ENCODE measurements at places on chromosomes 6 and 20. TPM values are rescaled to one million over a fixed set of nuclear protein-coding genes. Genes with fewer than 3 reads are reported as not detected.

GRCh38 chr6:137033828-137034227 lies 10.9 kb downstream of the IL20RA start:
- H3K4me3 ChIP-seq = no peak overlapping the region
- DNase-seq = peak; percentile 56
- H3K4me1 ChIP-seq = peaks cover 17% of the 10 kb centered on the region
- H3K27ac ChIP-seq = no peak overlapping the region
- no peaks in the 10 kb centered on the region for H3K36me3 ChIP-seq

GRCh38 chr6:38364127-38364526 lies 275.6 kb downstream of the BTBD9 start:
- no peak overlapping the region for H3K27ac ChIP-seq
- no peak for DNase-seq
- H3K36me3 ChIP-seq = no peaks in the 10 kb centered on the region
- H3K27me3 ChIP-seq = no peaks in the 10 kb centered on the region
- no peaks in the 10 kb centered on the region for H3K4me1 ChIP-seq

DNA sequence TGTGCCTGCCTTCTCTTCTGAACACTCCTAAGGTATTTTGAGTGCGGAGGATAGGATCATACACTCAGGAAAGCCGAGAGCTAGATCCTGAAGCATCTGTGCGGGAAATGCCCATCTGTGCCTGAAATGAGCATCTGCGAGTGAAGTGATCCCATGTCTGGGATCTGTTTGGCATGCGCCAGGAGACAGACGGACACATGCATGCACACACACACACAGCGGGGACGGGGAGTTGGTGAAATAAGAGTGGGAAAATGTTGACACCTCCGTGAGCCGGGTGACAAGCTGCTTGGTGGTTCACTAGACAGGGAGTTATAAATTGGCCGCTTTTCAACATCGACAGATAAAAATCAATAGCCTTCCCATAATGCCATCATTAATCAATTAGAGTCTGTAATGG lies 13.8 kb downstream of the SYNJ2 start:
- peaks cover 4% of the 10 kb centered on the region for H3K36me3 ChIP-seq
- peaks cover 22% of the 10 kb centered on the region for H3K4me1 ChIP-seq
- no peak for DNase-seq
- H3K27me3 ChIP-seq = no peaks in the 10 kb centered on the region
- no peak overlapping the region for H3K4me3 ChIP-seq

- no peaks in the 10 kb centered on the region for H3K36me3 ChIP-seq
- no peaks in the 10 kb centered on the region for H3K4me1 ChIP-seq
- H3K27ac ChIP-seq = no peak overlapping the region
- no peaks in the 10 kb centered on the region for H3K27me3 ChIP-seq
These were observed 306.2 kb upstream of the ZFP64 start for GRCh38 chr20:52497731-52498130.

GRCh38 chr6:20211037-20211940 lies 980 bp downstream of the MBOAT1 start:
- H3K4me3 ChIP-seq = peak overlapping the region; percentile 78
- H3K4me1 ChIP-seq = peaks cover 16% of the 10 kb centered on the region
- no peak for DNase-seq
- H3K27me3 ChIP-seq = no peaks in the 10 kb centered on the region
- H3K36me3 ChIP-seq = no peaks in the 10 kb centered on the region

GRCh38 chr6:5338177-5338960 lies 77.1 kb downstream of the FARS2 start:
- no peak overlapping the region for H3K4me3 ChIP-seq
- H3K27me3 ChIP-seq = no peaks in the 10 kb centered on the region
- no peak overlapping the region for H3K27ac ChIP-seq
- H3K36me3 ChIP-seq = no peaks in the 10 kb centered on the region

- no peak for DNase-seq
- no peaks in the 10 kb centered on the region for H3K36me3 ChIP-seq
- H3K27me3 ChIP-seq = no peaks in the 10 kb centered on the region
- H3K4me3 ChIP-seq = no peak overlapping the region
- H3K4me1 ChIP-seq = no peaks in the 10 kb centered on the region
These were observed 50.0 kb upstream of the FOXO3 start for GRCh38 chr6:108510461-108511319.

DNA sequence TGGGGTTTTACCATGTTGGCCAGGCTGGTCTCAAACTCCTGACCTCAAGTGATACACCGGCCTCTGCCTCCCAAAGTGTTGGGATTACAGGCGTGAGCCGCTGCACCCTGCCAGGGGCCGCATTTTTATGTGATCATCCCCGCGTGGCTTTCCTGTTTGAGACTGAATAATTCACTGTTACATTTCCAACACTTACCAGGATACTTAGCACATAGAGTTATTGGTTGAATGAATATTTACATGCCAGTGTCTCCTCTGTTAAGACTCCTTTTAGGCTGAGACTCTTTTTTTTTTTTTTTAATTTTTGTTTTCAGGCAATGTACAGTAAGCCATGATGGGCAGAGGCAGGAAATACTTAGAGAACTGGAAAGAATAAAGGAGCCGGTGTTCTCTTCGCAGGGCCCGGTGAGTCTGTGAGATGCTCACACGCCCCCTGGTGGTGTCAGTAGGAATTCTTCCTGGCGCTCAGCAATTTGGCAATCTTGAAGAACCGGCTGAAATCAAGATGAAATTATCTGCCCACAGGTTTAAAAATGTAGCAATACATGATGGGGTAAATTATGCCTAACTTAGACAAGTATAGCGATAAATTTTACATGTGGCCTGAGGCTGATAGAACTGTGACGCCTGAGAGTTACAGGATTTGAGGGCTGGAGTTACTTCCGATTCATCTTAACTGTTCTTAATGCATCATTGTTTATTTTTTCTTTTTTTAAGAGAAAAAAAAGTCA lies 7.6 kb upstream of the RNF114 start:
- H3K27me3 ChIP-seq = peaks cover 5% of the 10 kb centered on the region
- peaks cover 5% of the 10 kb centered on the region for H3K4me1 ChIP-seq
- DNase-seq = peak; percentile 75

DNA sequence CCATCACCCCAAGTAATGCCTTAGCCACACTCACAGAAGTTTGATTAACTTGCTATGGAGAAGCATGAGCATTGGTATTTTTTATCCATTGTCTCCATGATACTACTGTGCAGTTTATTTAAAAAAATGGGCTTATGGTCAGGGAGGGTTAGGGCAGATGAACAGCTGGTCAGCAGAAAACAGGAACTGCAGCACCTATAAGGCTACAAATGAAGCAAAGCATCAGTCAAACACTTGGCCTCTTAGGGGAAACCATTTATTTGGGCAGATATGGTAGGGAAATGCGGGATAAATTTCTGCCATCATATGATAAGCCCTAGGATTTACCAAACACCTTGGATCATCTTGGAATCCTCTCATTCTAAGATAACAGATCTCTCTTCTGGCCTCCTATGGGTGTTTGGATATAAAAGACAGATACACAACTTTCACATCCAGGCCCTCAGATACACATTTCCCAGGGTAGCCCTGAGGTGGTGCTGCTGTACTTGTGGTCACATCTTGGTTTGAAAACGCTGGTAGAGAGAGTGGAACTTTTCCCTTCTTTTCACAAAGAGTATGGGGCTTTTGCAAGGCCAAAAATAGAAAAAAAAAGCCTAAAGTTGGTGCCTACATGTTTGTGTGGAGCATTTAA lies 42.8 kb upstream of the AHI1 start:
- no peaks in the 10 kb centered on the region for H3K27me3 ChIP-seq
- no peak overlapping the region for H3K27ac ChIP-seq
- H3K36me3 ChIP-seq = no peaks in the 10 kb centered on the region
- peaks cover 8% of the 10 kb centered on the region for H3K4me1 ChIP-seq
- H3K4me3 ChIP-seq = no peak overlapping the region

DNA sequence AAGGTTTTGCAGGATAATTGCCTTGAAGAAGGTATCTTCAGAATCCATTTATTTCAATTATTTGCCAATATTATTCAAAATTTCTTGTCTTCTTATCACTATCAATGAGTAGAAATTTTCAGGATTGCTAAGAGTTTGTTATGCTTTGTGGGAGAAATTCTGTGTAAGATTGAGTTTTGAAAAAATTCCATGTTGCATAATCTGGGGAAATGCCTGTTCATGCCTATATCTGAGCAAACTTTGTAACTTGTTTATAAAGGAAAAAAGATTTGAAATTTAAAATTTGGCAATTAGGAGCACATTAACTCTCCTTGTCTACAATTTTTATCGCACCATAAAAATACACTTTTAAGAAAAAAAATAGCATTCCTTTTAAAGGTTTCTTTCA lies 39.8 kb upstream of the EDN1 start:
- no peaks in the 10 kb centered on the region for H3K36me3 ChIP-seq
- no peaks in the 10 kb centered on the region for H3K27me3 ChIP-seq
- DNase-seq = no peak
- no peaks in the 10 kb centered on the region for H3K4me1 ChIP-seq
- no peak overlapping the region for H3K27ac ChIP-seq
- no peak overlapping the region for H3K4me3 ChIP-seq

GRCh38 chr6:34949636-34950035 lies 60.6 kb downstream of the ANKS1A start:
- H3K36me3 ChIP-seq = no peaks in the 10 kb centered on the region
- H3K27me3 ChIP-seq = no peaks in the 10 kb centered on the region
- H3K27ac ChIP-seq = no peak overlapping the region
- no peaks in the 10 kb centered on the region for H3K4me1 ChIP-seq

GRCh38 chr6:15304337-15305042 lies 58.6 kb downstream of the JARID2 start:
- DNase-seq = no peak
- H3K4me3 ChIP-seq = no peak overlapping the region
- H3K27me3 ChIP-seq = no peaks in the 10 kb centered on the region
- H3K36me3 ChIP-seq = no peaks in the 10 kb centered on the region
- no peak overlapping the region for H3K27ac ChIP-seq

DNA sequence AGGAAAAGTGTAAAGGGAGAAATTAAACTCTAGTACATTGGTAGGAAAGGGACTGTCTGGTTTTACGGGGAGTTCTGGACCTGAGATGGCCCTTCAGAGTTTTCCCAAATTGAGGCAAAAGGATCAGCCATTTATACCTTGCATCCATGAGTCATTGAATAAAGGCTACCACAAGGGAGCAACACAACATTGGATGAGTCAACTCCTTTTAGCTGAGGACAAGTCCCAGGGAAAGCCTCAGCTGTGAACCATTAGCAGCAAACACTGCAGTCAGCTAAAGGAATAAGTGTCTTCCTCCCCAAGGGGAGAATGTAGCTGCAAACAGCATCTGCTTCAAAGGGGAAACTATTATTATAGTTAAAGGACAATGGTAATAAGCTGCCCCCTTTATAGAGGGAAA lies 468.7 kb upstream of the ID4 start:
- no peak for DNase-seq
- H3K27ac ChIP-seq = no peak overlapping the region
- H3K36me3 ChIP-seq = no peaks in the 10 kb centered on the region
- no peaks in the 10 kb centered on the region for H3K4me1 ChIP-seq
- H3K4me3 ChIP-seq = no peak overlapping the region

DNA sequence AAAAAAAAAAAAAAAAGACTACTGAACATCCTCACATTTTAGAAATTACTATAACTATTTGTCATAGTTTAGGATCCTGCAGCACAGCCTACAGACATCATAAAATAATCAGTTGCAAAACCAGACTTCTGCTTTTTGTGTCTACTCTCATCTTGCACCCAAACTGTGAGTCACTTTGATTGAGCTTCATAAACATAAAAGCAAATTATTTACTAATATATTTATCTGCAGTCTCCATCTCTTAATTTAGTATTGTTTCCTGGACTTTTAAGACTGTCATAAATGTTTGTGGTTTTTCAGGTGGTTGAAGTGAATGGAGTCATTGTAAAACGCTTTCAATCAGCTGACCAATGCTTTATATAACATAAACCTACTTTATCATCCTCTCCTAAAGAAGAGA lies 14.8 kb upstream of the CALHM6 start:
- DNase-seq = no peak
- H3K4me1 ChIP-seq = peaks cover 4% of the 10 kb centered on the region
- peaks cover 3% of the 10 kb centered on the region for H3K27me3 ChIP-seq
- H3K36me3 ChIP-seq = no peaks in the 10 kb centered on the region
- H3K27ac ChIP-seq = no peak overlapping the region

GRCh38 chr20:44917399-44917798 lies 7.5 kb downstream of the PABPC1L start:
- H3K27ac ChIP-seq = no peak overlapping the region
- no peak overlapping the region for H3K4me3 ChIP-seq
- peaks cover 12% of the 10 kb centered on the region for H3K36me3 ChIP-seq
- H3K27me3 ChIP-seq = no peaks in the 10 kb centered on the region

- no peak for DNase-seq
- no peak overlapping the region for H3K4me3 ChIP-seq
- H3K27ac ChIP-seq = no peak overlapping the region
- H3K27me3 ChIP-seq = peaks cover 4% of the 10 kb centered on the region
- H3K36me3 ChIP-seq = no peaks in the 10 kb centered on the region
These were observed 15.8 kb upstream of the RFPL4B start for GRCh38 chr6:112331306-112331705.

DNA sequence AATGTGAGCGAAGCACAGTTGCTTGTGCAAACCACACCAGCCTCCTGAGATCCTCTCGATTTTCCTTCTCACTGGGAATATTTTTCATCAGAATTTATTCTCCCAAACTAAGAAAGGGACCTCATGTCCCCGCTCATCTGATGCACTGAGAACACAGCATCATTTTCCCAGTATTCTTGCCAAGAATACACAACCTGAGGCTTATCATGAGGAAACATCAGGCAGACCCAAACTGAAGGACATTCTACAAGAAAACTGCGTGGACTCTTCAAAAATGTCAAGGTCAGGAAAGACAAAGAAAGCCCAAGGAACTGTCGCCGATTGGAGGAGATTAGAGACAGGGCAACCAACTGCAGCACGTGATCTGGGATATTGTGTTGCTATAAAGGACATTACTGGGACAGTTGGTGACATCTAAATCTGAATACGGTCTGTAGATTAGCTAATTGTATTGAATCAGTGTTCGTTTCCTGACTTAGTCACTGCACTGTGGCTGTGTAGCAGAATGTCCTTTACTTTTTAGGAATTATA lies 72.3 kb downstream of the SNX5 start:
- peaks cover 3% of the 10 kb centered on the region for H3K4me1 ChIP-seq
- H3K4me3 ChIP-seq = no peak overlapping the region
- H3K27me3 ChIP-seq = peaks cover 20% of the 10 kb centered on the region
- no peak overlapping the region for H3K27ac ChIP-seq
- DNase-seq = no peak

- H3K36me3 ChIP-seq = no peaks in the 10 kb centered on the region
- no peak for DNase-seq
- no peak overlapping the region for H3K4me3 ChIP-seq
- no peak overlapping the region for H3K27ac ChIP-seq
These were observed 220.8 kb upstream of the FOXA2 start for GRCh38 chr20:22805219-22805618.

DNA sequence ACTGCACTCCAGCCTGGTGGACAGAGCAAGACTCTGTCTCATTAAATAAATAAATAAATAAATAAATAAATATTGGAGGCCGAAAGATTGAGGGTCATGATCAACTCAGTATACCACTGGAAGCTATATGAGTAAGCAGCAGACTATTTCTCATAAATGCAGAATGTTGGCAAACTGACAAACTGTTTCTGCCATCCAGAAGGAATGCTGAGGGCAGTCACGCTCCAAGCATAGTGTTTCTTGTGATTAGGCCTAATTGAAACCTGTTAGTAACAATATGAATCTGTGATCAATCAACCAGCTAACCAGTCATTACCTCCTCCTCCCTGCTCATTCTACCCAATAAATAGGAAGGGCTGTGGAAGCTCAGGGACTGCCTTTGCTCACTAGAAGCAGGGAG lies 15.2 kb upstream of the KCNK15 start:
- no peaks in the 10 kb centered on the region for H3K4me1 ChIP-seq
- no peaks in the 10 kb centered on the region for H3K36me3 ChIP-seq
- no peaks in the 10 kb centered on the region for H3K27me3 ChIP-seq

CST4 gene
- not detected for total RNA-seq

C6orf58 gene
- not detected for total RNA-seq

PDE7B gene
- total RNA-seq = 0.70 TPM

GGTLC1 gene
- not detected for total RNA-seq

TNF gene
- 28.0 TPM for total RNA-seq

GATA5 gene
- not detected for total RNA-seq

AVP gene
- total RNA-seq = 0.44 TPM

BMP2 gene
- not detected for total RNA-seq

GSTA2 gene
- not detected for total RNA-seq
